ENCODE measurements at places on chromosomes 3 and 15.

GRCh38 chr3:37338500-37338899 is 164.1 kb upstream of the LRRFIP2 start:
- no peak for ATAC-seq

- ATAC-seq, result no peak
Measured at GRCh38 chr15:48324949-48325348, 6.3 kb upstream of the DUT start.

- ATAC-seq, result no peak
Measured at GRCh38 chr3:133949438-133949837, 53.8 kb upstream of the RAB6B start.

- peak; percentile 18 for ATAC-seq
Measured at GRCh38 chr3:132174500-132174899, 139.7 kb upstream of the CPNE4 start.

- ATAC-seq, result peak; percentile 47
Measured at GRCh38 chr3:100600181-100601042, 9.0 kb upstream of the ADGRG7 start.

DNA sequence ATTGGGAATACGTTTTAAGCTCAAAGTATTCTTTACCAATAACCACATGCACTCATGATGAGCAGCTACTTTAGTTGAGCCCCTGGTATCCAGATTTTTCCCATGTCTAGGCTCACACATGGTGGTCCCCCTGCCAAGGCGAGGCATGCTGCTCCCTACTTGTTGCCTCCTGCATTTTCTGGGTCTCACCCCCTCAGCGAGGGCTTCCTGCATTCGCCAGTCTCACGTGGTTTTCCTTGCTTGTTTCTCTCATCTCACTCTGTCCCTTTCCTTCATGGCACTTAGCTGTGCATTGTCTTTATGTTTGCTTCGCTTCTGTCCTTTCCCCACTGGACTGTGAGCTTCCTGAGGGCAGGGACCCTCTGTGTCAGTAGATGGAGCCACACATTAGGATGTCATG is 99.2 kb downstream of the PDZRN3 start:
- ATAC-seq, result no peak

GRCh38 chr15:39392469-39393047 is 188.3 kb upstream of the THBS1 start:
- no peak for ATAC-seq

- no peak for ATAC-seq
Measured at GRCh38 chr15:95347837-95348236, 982.7 kb upstream of the NR2F2 start.

GRCh38 chr15:79844221-79844620 is 52.6 kb downstream of the MTHFS start:
- no peak for ATAC-seq

- no peak for ATAC-seq
Measured at GRCh38 chr15:28873585-28874190, 12.1 kb upstream of the APBA2 start.

GRCh38 chr3:10470120-10471053 is 35.0 kb downstream of the ATP2B2 start:
- ATAC-seq, result no peak

DNA sequence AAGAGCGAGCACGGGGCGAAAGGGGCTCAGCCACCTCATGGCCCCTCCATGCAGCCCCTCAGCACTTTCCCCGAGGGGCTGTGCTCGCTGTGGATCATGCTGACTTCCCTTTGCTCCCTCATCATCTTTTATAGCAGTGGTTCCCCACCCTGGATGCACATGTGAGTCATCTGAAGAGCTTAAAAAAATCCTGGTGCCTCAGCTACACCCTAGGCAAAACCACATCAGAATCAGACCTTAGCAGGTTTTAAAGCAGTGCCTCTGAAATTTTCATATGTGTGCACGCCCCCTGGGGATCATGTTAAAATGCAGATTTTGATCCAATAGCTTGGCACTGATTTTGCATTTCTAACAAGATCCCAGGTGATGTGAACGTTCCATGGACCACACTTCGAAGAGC is 50.9 kb downstream of the FEM1B start:
- no peak for ATAC-seq

- no peak for ATAC-seq
Measured at GRCh38 chr15:89795996-89796395, 18.7 kb downstream of the ANPEP start.

DNA sequence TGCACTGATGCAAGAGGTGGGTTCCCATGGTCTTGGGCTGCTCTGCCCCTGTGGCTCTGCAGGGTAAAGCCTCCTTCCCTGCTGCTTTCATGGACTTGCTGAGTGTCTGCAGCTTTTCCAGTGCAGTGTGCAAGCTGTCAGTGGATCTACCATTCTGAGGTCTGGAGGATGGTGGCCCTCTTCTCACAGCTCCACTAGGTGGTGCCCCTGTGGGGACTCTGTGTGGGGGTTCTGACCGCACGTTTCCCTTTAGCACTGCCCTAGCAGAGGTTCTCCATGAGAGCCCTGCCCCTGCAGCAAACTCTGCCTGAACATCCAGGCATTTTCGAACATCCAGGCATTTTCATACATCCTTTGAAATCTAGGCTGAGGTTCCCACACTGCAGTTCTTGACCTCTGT is 329.8 kb upstream of the NAALADL2 start:
- no peak for ATAC-seq

GRCh38 chr3:107265526-107265925 is 111.7 kb upstream of the CCDC54 start:
- no peak for ATAC-seq

- no peak for ATAC-seq
Measured at GRCh38 chr15:42384597-42384996, 25.3 kb downstream of the CAPN3 start.

DNA sequence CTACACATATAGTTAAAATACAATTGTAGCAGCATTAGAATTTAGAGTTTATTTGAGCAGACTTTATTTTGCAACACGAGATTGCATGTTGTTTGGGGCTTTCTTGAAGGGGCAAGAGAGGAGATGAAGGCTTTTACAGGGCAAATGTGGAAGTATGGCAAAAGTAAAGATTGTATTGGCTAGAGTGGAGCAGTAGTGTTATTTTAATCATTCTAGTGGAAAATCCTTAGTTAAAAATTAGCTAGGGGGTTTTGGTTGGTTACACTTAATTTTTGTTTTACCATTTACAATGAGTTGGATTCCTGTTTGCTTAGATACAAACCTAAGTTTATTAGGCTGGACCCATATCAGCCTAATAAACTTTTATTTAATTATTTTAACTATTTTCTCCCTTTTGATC is 4.6 kb downstream of the OR5H15 start:
- ATAC-seq, result no peak

GRCh38 chr3:147393261-147393942 is 12.9 kb downstream of the ZIC4 start:
- no peak for ATAC-seq

DNA sequence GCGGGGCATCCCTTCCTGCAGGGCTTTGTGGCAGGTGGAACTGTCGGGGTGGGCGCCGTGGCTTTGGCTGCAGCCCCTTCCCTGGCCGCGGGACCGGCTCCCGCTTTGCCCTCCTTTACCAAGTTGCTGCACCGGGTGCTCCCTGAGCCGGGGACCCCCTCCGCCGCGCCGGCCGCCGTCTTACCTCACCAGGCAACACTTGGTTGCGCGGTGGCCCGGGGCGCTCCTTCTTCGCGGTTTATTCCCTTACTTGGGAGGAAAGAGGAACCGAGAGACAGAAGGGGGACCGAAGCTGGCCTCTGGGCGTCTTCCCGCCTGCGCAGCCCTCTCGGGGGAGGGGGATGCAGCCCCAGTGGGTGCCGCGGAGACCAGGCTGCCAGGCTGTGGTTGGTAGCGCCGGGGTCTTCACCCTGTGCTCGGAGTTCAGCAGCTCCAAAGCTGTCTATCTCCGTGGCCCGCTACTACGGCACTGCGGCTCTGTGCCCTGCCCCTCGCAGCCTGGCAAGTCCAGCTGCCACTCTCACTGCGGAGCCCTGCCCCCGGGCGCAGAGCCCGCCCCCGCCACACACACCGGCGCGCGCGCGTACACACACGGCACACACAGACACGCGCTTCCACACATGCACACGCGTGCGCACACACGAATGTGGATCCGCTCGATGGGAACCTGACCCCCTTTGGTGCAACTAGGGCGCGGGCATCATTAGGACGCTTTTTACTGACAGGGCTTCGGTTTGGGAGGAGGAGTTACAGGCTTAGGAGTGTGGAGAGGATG is at the start of gene DGKG:
Gene DGKG (minus strand): TSS at position 473 of the 775 bp plus-strand sequence. CDS start 41,775 bp downstream, outside the sequence.
- peak; percentile 91 for ATAC-seq

DNA sequence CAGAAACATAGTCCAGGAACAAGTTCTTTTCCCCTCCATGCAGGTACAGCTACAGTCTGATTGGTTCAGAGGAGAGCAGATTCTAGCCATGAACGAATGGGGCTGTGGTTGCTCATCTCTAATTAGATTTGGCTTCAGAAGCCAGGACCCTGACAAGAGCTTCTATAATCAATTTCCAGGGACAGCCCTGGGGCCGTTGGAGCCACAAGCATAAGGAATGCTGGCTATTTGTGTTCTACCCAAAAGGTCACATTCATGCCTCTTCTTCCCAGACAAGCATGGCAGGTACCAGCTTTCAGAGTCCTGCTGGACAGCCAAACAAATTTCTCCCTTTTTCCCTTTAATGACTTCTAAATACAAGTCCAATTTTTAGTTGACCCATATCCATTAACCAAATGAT is 215.5 kb upstream of the LRTM1 start:
- no peak for ATAC-seq

DNA sequence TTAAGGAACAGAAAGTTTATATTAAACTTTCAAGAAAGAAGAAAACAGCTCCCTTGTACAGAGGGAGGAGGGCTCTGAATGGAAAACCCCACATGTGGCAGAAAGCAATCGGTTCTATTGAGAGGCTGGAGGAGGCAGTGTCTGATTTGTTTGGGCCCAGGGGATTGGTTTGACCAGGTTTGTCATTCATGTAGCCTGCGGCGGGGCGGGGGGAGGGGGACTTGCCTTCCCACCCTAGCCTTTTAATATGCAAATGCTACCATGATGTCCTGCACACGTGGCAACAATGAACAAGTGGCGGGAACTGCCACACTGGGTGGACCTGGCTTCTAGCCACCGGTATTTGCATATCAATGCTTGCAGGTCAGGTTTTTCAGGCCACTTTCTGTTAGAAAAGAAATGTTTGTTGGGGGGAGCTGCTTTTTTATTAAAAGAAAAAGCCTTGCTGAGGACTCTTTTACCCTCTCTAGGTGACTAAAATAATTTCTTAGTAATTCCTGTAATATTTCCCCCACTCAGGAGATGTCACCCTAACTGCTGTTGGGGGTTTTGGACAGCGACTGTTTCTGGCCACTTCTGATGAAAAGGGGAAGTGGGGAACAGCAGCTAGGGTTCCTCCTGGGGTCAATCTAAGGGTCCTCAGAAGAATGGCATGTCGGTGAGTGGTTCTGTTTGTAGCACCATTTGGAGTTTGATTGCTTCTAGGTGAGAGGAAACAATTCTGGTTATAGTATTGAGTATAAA is 691.2 kb downstream of the TBL1XR1 start:
- no peak for ATAC-seq

DNA sequence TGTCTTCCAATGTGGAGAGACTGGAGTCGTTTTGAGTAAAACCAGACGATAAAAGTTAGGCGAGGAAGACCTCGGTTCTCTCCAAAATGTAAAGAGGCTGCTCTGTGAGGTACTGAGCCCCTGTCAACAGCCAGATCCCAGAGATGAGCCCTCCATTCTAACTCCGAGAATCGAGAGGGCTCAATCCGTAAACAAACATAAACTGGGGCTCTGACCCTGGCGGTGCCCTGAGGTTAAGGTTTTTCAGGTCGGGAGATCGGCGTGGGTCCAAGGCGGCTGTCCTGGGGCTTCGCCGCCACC is 417 bp downstream of the TBCCD1 start:
- ATAC-seq, result peak; percentile 0

GRCh38 chr3:3199306-3199705 is 19.8 kb upstream of the CRBN start:
- ATAC-seq, result no peak

DNA sequence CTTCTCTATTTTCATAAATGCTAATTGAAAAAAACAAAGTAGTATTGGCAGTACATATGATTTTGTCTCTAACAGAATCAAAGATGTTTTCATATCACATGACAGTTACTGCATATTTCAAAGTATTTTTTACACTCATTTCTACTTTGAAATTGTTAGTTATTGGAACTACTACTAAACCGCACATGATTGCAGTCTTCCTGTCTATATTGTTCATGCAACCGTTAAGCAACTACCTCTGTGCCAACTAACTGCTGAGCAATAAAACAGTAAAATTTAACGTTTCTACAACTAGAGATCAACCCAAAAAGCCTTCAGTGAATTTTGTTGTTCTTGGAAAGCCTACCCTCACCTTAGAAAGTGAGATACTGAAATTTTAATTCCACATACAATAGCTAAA is 64.2 kb downstream of the DMXL2 start:
- no peak for ATAC-seq

GRCh38 chr3:115659253-115660220 is 36.2 kb downstream of the GAP43 start:
- peak; percentile 49 for ATAC-seq

- ATAC-seq, result peak; percentile 91
Measured at GRCh38 chr3:14431917-14432834, 29.8 kb downstream of the SLC6A6 start.
